ENCODE measurements at places on chromosomes 7 and 10. TPM values are rescaled to one million over a fixed set of nuclear protein-coding genes. Genes with fewer than 3 reads are reported as not detected.
A peak's percentile ranks its signal among the peaks of the same experiment; 100 is the strongest.

Gene FAM170B
- not detected for total RNA-seq

Gene LFNG
- total RNA-seq = 22.8 TPM

Gene PPP1R3C
- 38.0 TPM for total RNA-seq

- DNase-seq = no peak
Measured at GRCh38 chr7:127251465-127252376, 1.0 kb downstream of the GRM8 start.

DNA sequence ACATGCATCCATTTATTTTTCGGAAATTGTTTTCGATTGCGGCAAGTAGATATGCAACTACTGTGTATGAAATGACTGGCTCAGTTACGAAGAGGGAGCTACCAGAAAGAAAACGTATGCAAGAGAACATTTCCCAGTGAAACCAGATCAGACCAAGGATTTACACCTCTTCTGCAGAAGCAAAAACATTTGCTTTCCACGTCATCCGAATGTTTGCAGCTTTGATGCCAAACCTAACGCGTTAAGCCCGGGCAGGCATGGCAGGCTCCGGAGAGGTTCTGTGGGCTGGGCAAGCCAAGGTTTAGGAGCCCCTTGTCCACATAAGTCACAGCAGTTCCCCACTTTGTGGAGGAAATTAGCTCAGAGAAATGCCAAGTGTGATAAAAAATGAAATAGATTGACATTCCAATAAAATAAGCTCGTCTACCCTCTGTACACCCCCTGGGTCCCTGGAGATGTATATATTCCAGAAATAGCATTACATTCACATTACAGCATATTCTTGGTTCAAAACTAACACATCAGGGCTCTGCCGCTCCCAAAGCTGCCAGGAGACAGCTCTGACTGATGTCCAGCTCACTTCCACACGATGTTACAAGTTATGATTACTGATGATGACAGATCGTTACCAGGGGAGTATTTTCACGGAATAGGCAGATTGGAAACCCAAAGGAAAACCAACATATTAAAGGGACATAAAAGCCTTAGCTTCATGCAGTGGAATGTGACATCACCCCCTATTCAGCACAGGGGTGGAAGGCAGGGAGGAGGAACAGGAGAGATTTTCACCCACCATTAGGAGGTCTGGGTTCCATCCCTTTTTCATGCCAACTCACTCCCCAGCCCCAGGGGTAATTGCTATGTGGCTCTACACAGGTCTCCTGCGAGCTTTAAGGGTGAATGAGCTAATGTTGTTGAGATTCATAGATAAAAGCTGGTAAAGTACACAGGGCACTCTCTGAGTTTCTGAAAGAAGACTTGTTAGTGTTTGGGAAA lies 81.5 kb downstream of the LYZL1 start:
- DNase-seq = no peak

DNA sequence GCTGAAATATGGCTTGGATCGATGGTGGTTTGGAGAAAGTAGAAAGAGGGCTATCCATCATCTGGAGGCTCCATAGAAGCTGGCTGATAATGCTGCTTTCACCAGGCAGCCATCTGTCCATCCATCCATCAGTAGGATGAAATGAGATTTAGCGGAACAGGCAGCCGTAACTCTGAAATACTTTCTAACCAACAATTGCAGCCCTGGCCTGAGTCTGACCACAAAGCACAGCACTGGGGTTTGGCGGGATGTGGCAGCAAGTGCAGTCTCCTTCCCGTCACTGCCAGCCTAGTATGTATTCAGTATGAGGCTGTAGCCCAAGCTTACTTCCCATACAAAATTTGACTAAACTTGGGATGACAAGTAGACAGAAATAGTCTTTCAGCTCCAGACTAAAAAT lies 38.0 kb downstream of the R3HCC1L start:
- no peak for DNase-seq

DNA sequence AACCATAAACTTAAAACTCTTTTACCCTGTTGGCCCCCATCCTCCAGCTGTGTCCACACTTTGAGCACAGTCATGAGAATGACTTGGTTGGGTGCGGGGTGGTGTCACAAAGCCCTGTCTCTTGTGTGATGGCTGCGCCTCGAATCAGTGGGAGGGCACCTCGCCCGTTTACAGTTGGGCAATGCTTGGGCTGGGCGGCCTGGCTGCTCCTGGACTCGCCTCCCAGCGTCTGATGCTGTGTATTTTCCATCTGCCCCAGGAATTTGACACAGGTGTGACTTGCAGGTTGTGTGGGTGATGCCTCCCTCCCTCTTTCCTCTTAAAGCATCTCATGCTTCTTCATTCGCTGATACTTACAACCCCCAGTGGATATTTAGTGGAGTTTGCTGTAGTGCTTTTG lies 33.7 kb downstream of the CHST12 start:
- no peak for DNase-seq

DNA sequence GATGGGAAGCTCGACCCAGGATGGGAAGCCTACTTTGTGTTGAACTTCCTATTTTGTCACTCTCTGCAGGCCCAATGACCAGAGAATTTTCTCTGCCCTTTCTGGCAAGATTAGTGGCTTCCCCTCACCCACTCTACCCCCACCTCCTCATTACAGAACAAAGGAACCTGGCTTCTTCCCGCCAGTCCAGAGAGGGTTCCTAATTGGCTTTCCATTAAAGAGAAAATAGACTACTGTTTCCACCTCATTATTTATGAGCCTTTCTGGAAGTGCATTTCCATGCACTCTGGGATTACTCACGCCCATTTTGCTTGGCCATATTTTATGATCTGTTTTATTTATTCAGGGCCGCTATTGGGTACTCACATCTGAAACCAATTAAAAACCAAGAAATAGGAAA lies 94.9 kb upstream of the TCF7L2 start:
- no peak for DNase-seq

- peak; percentile 76 for DNase-seq
Measured at GRCh38 chr10:71740069-71740653, 20.6 kb upstream of the C10orf105 start.

DNA sequence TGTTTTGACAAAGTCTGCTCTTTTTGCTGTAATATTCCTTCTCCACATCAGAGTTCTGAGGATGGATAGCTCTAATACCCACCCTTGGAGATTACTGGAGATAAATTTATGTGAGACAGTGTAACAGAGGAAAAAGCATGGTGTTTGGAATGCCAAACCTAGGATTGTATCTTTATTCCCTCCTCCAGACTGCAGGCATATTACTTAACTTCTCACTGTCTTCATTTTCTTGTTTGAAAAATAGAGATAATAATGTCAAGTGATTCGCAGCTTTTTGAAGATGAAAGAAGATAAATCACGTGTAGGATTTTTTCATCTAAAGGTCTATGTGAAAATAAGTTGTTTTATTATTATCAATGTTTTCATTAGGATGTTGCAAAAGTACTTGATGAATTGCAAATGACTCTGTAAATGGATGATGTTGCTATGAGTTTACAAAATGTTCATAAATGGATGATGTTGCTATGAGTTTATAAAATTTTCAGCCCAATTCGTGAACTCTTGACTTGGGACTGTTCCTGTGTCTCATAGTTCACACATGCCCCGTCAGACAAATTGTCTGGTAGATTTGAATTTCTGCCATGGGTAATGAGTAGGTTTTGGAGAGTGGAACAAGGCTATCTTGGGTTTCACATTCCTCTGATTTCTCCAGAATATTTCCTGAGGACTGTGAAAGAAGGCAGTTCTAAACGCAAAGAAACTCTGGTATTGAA lies 113.1 kb upstream of the IGFBP3 start:
- DNase-seq = no peak

All from heart left ventricle (tissue), 16 donors.